OCI-LY7 (cell line): ENCODE measurements at places on chromosomes 16 and 17. TPM values are rescaled to one million over a fixed set of nuclear protein-coding genes. Genes with fewer than 3 reads are reported as not detected.

Gene HAGHL
- 56.3 and 57.9 TPM in 2 replicates for total RNA-seq

Gene TSNAXIP1
- total RNA-seq: 0.68 and 0.91 TPM in 2 replicates

Gene LITAF
- 34.2 and 43.2 TPM in 2 replicates for total RNA-seq

Gene GP2
- not detected in 2 replicates for total RNA-seq

Gene TMEM238L
- not detected in 2 replicates for total RNA-seq

Gene TPSG1
- not detected in 2 replicates for total RNA-seq

Gene CCL17
- total RNA-seq: not detected in 2 replicates

Gene DPEP2
- 0.23 and 0.37 TPM in 2 replicates for total RNA-seq

Gene CCR7
- 0.48 TPM in 1 of 2 replicates, not detected in the other for total RNA-seq

Gene SLC35G6
- not detected in 2 replicates for total RNA-seq

Gene PYDC1
- not detected in 2 replicates for total RNA-seq

Gene PDE6G
- total RNA-seq: 0.44 TPM in 1 of 2 replicates, not detected in the other

Gene CHD9
- total RNA-seq: 85.9 and 98.7 TPM in 2 replicates

Gene SMIM36
- total RNA-seq: not detected in 2 replicates

Gene SYNGR3
- 10.3 and 12.0 TPM in 2 replicates for total RNA-seq

Gene ATP6V0A1
- 33.4 and 46.9 TPM in 2 replicates for total RNA-seq

Gene HOXB7
- total RNA-seq: 16.3 and 17.0 TPM in 2 replicates

Gene PPY
- not detected in 2 replicates for total RNA-seq

Gene DHODH
- 16.6 and 20.9 TPM in 2 replicates for total RNA-seq

Gene KCNH4
- not detected in 2 replicates for total RNA-seq

Gene EVPLL
- total RNA-seq: 1.2 TPM in 1 of 2 replicates, not detected in the other

Gene TBC1D3G
- total RNA-seq: not detected in 2 replicates

Gene GP1BA
- not detected in 2 replicates for total RNA-seq

Gene METRNL
- 19.3 and 23.3 TPM in 2 replicates for total RNA-seq

Gene DHRS7C
- total RNA-seq: not detected in 2 replicates

Gene SOST
- not detected in 2 replicates for total RNA-seq

Gene RNU2-1
- 7,263 and 7,340 TPM in 2 replicates for total RNA-seq
